ENCODE measurements at places on chromosomes 2 and 18.

GRCh38 chr2:56133441-56133840 lies 50.3 kb upstream of the CCDC85A start:
- no peak for DNase-seq

GRCh38 chr2:144455987-144456386 lies 63.9 kb downstream of the ZEB2 start:
- DNase-seq: no peak

- no peak for DNase-seq
Measured at GRCh38 chr2:120883607-120884440, 148.2 kb downstream of the GLI2 start.

- no peak for DNase-seq
Measured at GRCh38 chr2:207565736-207566500, 36.2 kb downstream of the CREB1 start.

DNA sequence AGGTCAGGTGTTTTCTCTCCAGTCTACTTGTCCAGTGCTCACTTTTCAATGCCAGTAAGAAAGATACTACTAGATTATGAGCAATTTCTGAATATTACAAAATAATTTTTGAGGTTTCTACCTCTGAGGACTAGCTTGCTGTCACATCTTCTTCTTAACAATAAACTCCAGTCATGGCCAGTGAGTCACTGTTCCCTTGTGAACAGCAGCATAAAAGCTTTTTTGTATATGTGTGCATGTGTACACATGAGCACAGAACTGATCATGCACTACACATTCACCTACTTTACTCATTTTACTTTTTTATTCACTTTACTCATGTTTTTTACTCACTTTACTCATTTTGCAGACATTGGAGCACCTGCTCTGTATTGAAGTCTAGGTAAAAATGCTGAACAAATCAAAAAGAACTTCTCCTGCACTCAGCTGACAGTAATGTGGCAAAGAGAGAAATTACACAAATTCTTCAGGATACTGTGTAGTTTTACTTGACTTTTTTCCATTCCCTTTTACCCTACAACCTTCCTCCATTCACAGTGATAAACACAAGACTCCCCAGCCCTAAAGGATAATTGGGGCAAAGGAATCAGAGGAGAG lies 28.0 kb downstream of the ST6GAL2 start:
- DNase-seq: no peak

DNA sequence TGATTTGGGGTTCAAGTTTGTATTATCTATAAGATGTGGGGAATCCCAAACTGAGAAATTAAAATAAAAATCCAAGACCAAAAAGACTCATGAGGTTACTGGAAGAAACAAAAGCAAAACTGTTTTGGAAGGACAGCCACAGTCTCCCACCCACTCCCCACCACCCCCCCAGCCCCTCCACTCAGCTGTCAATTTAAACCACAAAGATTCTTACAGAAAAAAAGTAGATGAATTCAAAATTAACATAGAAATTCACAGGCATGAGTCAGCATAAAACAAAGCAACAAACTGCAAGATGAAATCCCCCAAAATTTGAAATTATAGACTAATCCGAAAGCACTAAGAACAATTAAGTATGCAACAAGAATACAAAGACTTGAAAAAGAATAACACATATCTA lies 12.1 kb downstream of the MAP4K3 start:
- DNase-seq: no peak

- DNase-seq: no peak
Measured at GRCh38 chr2:54750040-54750439, 26.6 kb downstream of the EML6 start.

DNA sequence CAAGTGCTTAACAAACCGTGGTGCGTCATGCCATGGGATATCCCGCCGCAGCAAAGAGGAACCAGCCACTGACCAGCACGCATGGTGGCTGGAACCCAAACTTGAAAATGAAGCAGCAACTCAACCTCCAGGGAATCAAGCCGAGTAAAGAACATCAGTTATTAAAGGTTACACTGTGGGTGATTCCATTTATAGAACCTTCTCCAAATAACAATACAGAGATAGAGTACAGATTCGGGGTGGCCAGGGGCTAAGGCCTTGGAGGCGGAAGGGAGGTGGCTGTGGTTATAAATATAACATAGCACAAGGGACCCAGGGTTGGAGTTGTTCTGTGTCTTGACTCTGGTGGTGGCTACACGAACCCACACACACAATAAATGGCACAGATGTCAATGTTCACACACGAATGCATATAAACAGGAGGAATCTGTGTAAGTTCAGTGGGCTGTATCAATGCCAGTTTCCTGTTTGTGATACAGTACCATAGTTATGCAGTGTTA lies 123.1 kb downstream of the EIPR1 start:
- no peak for DNase-seq

DNA sequence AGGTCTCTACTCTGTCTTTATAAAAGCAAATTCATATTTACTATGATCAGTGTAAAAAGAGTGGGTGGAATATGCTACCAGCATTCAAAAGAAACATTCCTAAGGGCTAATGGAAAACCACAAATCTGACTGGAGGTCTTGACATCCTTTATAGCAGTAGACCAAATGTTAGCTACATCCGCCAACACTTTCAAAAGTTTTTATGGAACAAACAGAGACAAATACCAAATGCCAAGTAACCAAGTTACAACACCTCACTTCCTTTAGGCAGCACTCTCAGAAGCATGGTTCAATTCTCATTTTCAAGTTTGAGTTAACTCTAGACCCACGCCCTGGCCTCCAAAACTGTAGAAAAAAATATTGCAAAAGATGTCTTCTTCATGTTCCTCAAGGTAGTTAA lies 78.3 kb upstream of the SETBP1 start:
- DNase-seq: no peak

DNA sequence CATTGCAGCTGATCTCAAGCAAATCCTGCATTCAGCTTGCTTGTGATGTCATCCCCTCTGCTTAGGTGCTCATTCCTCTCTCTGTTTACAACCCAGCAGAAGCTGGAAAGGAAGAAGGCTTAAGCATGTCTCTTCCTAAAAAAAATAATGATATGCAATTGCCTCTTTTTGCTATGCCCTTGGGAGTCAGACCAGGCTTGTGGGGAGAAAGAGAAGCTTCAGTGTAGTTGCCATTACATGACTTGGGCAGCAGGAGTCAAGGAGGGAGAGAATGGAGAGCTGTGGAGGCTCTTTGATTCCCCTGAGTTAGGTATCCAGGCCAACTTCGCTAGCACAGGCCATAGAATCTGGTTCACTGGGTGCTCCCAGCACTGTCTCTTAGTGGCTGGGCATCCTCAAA lies 101.1 kb downstream of the MAPK4 start:
- no peak for DNase-seq

DNA sequence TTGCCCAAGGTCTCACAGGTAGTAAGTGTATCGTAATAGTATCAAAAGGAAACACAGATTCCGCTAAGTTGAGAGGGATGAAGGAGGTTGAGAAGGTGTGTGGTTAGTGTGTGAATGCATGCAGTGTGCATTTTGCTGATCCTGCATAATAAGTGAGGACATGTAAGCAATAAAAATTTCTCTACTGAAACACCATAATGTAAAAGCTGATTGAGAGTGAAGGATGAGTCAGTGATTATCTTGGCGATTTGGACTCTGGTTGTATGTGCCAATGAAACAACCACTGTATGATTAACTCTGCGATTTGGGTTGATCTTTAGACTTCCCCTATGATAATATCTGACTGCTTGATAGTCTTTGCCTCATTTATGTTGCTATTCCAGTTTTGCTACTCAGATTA lies 16.7 kb upstream of the ADGRF3 start:
- no peak for DNase-seq

- no peak for DNase-seq
Measured at GRCh38 chr2:179802051-179802882, 59.1 kb downstream of the ZNF385B start.

GRCh38 chr2:78245394-78246135 lies 723.4 kb upstream of the LRRTM4 start:
- no peak for DNase-seq

DNA sequence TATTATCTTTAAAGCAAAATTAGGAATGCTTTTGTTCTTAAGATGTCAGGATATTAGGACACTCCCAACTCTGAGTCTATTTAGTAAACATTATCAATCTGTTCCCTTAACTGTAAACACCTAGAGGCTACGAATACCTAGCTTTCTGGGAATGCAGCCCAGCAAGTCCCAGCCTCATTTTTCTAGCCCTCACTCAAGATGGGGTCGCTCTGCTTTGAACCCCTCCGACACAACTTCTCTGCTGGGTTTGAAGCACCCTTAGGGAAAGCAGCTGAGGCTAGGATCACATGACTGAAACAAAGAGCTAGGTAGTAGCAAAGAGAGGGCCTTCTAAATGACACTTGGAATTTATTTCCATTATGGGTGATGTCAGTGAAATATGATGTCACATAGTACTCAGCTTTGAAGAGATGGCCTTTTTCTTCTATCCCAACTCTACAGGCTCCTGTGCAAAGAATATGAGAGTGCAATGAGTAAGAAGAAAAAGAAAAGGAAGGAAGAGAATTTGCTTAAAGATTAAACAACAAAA lies 114.7 kb downstream of the CSRNP3 start:
- DNase-seq: no peak

GRCh38 chr2:16522031-16522831 lies 143.4 kb downstream of the CYRIA start:
- DNase-seq: no peak

GRCh38 chr2:43609290-43609918 lies 13.6 kb upstream of the THADA start:
- peak; percentile 67 for DNase-seq

- peak; percentile 2 for DNase-seq
Measured at GRCh38 chr2:236935631-236936445, 149.9 kb upstream of the COPS8 start.

DNA sequence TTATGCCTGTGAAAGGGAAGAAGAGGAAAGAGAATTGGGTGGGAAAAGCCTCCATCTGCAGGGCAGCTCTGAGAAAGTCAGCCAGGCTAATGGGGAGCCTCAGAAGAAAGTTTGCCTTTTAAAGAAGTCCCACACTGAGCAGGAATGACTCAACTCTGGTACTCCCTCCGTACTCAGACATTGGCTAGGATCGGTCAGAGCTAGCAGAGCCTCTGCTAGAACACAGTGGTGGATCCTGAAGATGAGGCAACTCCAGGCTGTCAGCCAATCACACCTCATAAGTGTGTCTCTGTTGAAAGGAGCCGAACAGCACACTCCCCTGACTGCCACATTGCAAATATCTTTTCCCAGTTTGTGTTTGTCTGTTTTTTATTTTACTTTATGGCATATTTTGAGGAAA lies 96.9 kb downstream of the HNRNPLL start:
- DNase-seq: no peak

DNA sequence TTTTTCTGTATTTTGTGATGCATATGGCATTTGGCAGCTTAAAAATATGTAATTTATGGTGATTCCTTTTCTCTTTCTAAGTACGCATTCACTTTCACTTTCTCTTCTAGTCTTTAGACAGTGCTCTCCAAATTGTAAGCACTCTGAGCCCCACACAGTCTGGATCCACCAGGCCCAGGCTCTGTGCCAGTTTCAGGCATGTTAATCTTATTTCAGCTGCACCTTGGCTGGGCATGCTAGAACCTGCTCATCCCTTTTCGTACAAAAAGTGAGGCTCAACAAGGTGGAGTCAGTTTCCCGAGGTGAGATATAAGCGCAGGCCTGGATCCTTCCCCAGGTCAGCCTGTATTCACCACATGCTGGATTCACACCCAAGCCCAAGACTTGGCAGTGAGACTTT lies 203.9 kb downstream of the MTX2 start:
- DNase-seq: no peak

DNA sequence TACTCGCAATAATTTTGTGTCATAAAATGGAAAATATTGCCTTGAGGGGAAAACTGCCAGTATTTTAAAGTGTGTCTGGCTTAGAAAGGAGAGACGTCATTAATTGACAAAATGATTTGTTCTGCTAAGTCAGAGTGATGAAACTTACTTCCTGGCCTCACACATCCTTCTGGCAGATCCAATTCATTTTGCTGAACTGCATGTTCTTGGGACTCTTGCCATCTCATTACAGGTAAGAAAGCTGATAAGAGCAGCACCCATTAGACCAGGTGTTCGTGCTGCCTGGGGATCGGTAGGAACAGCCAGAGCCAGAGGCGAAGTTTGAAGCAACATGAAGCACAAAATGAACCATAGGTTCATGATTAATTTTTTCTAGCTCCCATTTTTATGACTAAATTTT lies 38.0 kb downstream of the KCNE4 start:
- no peak for DNase-seq

DNA sequence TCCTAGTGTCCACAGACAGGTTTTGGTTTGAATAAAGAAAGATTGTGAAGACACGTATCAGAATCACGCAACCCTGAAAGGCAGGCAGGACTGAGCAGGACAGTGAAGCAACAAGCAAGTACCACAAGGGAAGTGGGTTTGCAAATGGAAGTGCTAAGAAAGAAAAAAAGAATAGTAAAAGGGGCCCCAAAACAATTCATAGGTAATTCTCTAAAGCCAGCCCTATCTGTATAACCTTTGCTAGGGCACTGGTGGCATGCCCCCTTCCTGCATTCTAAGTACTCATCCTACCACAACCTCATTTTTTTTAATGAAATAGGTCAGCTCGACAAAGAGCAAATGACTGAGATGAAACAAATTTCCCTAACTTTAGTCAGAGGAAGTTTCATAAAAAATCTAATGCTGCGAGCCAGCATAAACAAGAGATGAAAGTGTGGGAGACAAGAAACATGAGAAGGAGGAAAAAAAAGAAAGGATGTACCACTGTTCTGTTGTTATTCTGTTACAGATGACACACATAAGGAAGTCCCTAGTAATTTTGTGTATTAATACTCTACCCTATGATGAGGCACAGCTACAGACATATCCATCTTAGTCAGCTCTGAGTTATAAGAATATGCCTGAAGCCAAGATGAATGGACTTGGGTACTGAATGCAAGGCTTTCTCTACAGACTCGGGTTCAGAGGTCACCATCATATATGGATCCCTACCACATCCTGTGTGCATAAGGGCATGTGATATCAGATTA lies 32.2 kb downstream of the IKZF2 start:
- DNase-seq: no peak

DNA sequence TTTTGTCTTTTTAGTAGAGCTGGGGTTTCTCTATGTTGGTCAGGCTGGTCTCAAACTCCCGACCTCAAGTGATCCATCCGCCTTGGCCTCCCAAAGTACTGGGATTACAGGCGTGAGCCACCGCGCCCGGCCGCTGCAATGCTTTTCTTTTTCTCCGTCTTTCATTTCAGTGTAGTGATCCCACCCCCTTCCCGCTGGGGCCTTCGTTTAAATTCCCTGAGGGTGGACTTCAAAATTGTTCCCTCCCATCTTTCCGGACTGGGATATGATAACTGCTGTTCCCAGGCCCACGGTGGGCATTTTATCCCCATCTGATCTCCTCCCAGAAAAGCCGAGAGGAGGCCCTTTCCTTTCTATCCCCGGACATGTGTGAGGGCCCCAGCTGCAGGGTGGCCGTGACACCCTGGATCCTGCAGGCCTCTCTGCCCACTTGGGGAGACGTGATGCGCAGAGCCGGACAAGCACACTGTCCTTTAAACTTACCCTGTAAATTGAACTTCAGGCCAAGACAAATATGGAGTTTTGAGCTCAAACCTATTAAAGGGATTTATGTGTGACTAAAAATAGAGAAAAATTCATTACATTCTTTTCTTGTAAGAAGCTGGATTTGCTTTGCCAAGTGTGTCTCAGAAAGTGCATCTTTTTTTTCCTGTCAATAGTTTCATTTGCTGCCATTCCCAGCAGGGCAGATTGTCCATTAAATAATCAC lies 54.5 kb upstream of the AFF3 start:
- DNase-seq: no peak
